Substantia nigra (tissue), 51 donors: ENCODE measurements at places on chromosomes 1 and 21.

DNA sequence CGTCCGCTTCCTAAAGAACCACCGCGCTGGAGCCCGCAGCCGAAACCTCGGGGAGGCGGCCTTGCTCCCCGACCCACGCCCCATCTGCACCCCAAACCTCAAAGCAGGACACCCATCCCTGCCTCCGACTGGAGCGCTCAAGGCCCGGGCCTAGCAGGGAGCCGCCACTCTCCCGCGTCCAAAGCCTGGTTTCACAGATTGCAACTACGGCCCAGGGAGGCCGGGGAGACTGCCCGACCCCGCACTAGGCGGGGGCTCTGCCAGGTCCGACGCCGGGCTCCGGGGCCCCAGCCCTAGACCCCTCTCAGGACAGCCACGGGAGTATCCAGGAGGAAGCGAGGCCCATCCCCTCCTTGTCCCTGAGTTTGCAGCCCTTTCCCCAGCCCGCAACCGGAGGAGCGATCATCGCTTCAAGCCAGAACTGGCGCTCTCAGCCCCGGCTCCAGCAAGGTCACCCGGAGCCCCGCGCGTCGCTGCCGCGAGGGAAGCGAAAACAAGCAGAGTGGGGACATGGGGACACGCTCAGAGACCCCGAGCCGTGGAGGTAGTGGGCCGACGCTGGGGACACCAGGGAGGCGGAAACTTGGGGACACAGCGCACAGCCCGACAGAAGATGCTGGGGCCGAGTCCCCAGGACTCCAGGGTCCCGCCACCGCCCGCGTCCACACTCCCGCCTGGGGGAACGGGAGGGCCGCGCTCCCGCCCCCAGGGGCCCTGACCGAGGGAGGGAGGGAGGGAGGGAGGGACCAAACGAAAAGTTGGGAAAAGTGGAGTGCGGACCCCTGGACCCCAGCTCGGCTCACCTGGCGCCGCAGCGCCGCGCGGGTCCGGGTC is 433 bp downstream of the TMEM200B start:
- DNase-seq = no peak

DNA sequence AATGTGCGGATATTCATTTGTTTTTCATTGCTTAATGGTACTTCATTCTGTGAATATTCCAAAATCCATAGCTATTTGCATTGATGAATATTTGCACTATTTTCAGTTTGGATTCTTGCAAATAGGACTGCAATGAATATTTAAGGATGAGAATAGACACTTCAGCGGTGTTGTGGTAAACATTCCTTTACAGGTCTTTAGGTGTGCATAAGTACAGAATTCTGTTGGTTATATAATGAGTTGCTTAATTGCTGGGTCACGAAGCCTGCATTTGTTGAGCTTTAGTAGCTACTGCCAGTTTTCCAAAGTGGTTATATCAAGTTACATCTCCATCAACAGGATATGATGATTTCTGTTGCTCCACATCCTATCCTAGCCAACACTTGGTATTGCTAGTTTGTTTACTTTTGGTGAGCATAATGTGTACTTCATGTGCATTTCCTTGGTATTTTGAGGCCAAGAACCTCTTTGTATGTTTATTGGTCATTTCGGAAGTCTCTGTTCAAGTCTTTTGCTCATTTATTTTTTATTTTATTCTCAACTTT is 64.2 kb upstream of the CYYR1 start:
- DNase-seq = no peak

GRCh38 chr1:89810880-89811279 is 10.0 kb upstream of the LRRC8D start:
- DNase-seq = no peak

GRCh38 chr1:171597203-171597602 is 24.8 kb upstream of the MYOCOS start:
- no peak for DNase-seq

DNA sequence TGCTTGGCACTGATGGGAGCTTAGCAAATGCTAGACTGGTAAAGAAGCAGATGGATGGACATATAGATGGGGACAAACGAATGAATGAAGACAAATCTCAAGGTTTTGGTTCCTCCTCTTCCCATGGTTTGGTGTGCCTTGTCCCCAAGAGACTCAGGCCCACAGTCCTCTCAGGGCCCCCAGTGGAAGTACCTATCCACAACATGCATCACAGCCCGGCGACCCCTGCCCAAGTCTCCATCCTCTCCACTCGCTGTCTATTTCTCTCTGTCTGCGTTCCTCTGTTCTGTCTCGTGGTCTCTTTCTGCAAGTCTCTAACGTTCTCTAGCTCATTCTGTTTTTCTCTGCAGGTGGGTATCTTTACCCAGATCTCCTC is 85.8 kb downstream of the GLIS1 start:
- DNase-seq = no peak

- DNase-seq = no peak
These were observed 36.5 kb downstream of the ZBTB18 start for GRCh38 chr1:244087611-244088010.

DNA sequence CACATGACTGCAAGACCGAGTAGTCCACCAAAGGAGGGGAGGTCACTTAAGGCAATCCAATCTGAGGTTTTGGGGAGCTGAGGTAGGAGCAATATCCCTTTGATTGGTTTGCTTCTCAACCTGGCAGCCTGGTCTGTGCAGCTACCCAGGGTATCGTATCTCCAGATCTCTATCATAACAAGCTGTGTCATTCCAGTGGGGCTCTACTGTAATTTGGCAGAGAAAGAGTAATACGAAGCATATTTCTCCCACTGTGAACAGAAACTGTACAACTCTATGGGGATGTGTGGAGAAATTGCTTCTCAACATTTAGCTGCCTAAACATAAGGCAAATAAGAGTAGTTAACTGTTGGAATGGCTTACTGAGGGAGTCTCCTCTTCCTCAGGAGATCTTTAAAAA is 20.6 kb downstream of the CD101 start:
- DNase-seq = no peak

- no peak for DNase-seq
These were observed 48.2 kb downstream of the RHOU start for GRCh38 chr1:228783418-228784040.

DNA sequence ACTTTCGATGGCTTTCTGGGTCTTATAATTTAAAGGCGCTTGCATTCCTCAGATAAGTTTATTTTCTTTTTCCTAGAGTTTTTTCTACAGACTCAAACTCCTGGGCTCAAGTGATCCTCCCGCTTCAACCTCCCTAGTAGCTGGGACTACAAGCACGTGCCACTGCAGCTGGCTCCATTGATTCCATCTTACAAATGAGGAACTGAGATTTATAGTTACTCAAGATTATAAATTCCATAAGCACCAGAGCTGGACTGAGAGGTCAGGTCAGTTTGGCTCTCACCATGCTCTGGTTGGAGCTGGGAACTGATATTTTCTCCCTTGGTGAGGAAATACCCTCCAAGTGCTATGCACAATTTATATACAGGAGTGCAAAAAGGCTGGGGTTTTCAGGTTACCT is 13.4 kb upstream of the PRPF38B start:
- DNase-seq = no peak

DNA sequence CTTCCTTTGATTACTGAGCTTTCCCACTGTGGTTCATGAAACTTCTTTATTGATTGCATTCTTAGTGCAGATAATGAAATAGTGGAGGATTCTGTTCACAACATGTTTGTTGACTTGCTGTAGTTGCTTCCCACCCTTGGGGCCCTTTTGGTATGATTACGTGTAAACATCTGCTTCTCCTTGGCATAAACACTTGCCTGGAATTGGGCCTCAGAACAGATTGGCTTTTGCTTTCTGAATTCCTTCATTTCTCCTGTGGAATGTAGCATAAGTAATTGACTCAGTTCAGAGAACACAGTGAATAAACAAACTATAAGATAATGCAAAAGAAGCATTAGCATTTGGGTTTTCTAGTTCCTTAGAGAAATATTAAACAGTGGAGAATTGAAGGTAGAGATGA is 59.5 kb upstream of the LAMC2 start:
- no peak for DNase-seq

DNA sequence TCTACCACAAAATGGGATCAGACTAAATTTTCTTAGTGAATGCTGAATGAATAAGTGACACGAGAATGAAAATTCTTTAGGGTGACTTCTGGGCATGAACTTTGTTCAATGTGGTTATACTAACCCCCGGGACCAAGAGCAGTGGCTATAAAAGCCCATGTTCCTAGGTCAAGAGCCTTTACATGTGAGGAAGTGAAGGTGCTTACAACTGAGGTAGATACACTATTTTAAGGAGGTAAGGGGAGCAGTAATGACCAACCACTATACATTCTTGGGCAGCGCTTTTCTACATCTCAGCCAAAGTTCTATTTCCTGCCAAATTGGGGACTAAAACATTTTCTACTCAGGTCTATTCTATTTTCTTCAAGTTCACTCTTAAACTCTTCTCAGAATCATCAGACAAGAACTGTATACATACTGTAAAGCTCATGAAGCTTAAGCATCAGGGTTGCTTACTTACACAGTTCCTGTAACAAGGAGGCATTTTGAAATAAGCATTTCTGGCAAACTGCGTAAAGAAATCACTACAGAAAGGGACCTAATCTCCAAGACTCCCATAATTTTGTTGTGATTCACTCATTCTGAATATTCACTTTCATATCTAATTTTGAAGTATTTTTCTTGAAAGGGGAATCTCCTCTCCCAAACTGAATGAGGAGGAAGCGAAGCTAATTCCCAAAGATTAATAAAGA is 8.5 kb upstream of the ARHGAP29 start:
- DNase-seq = no peak

DNA sequence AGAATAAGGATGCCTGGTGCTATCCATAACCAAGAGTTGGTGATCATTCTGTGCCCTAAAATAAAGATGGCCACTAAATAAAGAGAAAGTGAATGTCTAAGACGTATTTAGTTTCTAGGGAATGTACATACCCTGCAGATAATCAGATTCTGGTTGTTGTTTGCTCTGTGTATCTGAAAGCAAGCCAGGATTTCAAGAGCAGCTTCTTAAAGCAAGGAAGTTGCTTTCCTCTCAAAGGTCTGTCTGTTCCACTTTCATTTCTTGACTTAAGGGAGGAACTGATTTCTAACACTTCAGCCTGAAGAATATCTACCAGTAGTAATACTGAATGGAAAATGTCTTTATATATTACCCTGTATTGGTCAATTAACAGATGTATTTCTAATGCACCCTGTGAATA is 88.8 kb downstream of the KIF1B start:
- no peak for DNase-seq

- DNase-seq = no peak
These were observed 11.0 kb downstream of the CNTN2 start for GRCh38 chr1:205054013-205054412.

DNA sequence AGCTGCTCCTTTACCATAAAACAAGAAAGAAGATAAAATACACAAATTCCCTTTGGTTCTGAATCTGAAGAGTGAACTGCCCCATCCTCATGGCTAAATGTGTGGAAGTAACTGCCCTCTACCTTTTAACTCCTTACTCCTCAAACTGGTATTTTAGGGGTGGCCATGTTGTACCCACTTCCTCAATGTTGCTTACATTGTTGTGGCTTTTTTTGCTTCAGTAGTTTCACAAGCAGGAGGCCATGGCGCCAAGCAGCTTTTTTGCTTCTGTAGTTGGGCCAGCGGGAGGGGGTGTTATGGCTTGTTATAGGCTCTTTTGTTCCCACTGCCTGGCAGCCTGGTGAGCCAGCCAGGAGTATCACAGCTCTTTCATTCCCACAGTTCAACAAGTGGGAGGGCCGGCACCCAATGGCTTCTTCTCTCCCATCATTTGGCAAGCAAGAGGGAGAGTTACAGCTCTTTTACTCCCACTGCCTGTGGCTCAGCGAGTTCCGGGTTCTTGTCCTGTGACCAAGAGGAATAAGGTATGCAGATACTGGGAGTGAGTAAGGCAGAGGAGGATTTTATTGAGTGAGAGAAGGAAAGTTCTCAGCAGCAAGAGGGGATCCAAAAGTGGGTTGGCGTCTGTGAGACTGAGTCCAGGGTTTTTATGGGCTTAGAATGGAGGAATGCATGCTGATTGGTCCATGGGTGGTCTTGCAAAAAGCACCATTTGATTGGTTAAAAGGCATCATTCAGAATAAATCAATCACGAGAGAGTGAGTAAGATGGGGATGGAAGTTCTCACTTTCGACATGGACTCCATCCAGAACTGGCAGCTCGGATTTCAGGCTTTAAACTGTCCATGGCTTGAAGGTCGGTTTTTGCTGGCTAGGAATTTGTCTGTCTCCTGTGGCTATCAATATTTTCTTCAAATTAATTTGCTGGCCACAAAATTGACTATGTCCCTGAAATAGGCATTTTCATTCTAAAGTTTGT is 429.6 kb downstream of the HLX start:
- no peak for DNase-seq

DNA sequence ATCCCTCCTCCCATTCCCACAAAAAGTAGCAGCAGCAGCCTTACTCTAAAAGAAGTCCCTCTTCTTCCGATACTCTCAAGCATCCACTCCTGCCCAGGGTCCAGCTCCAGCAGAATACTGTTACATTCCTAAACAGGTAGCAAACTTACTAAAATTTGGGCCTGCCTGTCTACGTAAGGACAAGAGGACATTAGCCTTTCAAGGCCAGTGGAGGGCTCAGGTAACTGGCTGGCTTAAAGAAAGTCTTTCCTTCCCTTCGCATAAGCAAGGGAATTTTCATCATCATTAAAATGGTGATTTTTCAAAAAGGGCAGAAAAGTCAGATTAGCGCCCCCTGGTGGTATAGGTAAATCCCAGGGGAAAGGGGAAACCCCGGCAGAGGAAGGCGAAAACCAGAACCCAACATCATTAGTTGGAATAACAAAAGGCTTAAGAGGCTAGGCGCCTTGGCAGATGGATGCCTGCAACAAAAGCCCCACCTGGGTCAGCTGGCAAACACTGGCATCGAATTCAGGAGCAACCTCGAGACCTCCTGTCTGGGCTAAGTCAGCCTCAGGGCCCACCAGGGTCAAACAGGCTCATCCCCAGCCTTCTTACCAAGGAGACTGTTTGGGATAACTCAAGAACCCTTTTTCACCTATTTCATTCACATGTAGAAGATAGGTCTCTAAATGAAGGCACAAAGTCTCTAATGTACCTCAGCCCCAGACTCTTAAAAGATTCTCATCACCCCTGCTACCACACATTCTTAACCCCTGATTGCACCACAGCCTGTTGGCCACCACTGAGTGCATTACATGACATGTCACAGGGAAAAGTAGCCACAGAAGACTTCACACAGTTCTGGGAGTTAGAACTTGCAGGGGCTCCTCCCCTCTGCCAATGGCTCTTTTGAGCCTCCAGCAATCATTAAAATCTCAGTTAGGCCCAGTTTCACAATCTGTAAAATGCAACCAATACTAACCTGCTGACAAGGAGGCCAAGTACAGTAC is 36.7 kb downstream of the ERI3 start:
- no peak for DNase-seq

DNA sequence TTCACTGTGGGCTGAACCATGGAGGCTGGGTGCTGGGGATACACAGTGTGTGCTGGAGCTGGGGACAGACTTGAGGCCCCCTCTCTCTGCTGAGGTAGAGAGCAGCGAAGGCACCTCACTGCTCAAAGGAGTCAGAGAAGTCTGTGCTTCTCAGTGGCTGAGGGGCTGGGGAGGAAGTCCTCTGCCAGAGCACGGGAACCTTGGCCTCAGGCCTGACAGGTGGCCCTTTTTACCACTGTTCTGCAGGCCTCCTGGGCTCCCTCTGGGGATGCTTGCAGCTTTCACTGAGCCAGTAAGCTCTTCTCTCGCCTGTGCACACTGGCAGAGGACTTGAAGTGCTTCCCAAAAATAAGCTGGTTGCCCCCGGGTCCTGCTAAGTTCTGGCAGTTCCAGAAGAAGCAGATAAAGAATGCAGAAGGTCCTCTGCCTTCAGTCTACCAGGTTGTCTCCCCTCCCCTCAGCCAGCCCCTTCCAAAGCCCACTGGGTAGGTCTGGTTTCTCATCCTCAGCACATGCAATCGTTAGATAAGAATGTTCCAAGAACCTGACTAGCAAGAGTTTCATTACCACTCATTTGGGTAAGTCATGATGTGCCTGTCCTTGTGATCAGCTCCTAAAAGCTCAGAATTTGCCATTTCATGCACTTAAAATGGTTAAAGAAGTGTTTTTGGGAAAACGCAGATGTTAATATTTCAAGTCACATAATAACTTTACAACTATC is 53.9 kb downstream of the TENT5C start:
- no peak for DNase-seq
